ENCODE measurements at places on chromosomes 2 and 18.

- no peak for DNase-seq
Measured at GRCh38 chr18:14914121-14914520, 166.1 kb downstream of the ANKRD30B start.

- no peak for DNase-seq
Measured at GRCh38 chr2:212177724-212178123, 360.9 kb downstream of the ERBB4 start.

DNA sequence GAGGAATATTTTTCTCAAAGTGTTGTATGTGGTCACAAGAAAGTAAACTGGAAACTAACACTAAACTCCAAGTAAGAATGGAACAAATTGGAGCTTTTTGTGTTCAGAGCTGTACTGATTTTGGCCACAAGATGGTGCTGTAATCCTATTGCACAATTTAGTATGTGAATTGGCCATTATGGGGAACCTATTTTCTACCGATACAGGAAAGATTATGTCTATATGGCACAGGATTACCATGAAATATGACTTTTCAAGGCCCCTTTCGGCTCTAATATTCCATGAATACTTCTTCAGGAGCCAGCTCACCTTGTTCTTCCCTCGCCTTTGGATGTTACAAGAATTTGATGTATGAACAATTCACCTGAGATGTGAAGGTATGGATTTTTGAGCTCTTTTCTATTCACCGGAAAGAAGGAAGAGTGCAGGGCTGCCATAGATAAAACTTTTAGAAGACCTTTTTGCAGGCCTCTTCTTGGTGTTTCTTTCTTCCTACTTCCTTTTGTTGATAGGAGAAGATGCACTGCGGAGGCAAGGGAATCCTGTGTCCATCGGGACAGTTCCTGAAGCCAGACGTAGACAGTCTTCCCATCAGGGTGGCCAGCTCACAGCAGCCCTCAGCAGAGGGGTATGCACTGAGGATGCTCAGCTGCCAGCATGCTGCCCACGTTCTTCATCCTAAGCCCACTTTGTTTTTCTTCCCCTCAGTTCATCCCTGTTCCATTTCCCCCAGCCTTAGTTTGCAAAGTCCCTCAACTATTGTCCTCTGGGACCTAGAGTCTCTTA is 13.3 kb downstream of the MRPL44 start:
- no peak for DNase-seq

DNA sequence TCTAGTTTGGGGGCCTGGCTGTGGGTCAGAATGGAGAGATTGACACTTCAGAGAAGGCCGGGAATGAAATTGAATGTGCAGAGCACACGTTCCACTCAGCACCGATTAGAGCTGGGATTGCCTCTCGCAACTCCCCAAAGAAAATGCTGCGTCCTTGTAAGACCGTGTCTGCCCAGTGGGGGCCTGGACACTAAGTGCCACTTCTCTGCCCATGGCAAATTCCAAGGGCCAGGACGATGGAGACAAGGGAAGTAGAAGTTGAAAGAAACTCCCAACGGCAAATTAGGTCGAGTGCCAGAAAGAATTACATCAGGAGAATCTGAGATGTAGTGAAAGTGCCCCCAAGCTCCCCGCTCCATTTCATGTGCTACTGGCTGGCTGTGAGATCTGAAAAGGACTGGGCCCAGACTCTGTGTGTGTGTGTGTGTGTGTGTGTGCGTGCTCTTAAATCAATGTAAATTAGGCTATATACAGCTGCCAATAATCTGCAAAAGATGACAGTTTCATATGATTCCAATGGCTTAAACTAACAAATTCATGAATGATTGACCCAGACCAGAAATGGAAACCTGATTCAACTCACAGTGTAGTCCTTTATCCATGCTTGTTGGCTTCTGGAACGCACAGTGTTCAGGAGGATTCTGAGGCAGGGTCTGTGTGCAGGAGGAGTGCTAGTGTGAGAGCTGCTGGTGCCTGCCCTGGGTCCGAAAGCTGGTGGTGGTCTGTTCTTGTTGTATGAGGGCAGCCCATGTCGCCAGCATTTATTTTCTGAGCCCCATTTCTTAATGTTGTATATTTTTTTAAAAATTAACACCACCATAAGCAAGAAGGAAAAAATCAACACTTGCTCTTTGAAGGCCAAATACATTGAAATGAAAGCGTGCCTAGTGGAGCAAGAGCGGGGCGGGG is 234.3 kb downstream of the AGAP1 start:
- no peak for DNase-seq

- DNase-seq, result no peak
Measured at GRCh38 chr18:26804519-26804918, 61.0 kb downstream of the AQP4 start.

GRCh38 chr2:99776906-99777646 is 287.3 kb upstream of the REV1 start:
- no peak for DNase-seq

DNA sequence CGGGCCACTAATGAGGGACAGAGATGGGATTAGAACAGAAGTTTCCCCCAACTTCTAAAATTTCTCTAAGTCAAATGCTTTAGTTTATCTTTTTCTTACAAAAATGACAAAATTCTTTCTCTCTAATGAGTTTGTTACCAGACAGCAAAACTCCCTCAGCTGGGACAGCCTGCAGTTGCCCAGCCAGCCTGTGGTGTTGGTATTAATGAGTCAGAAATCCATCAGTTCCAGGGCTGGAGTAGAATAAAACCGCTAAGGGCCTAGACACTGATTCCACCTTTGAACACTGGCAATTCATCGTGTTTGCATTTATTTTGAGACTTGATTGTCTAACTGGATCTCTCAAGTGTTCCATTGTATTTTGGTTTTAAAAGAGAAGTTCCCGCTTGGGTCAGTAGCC is 38.3 kb upstream of the SMAD2 start:
- no peak for DNase-seq
